ENCODE measurements at places on chromosomes 3 and 15.

DNA sequence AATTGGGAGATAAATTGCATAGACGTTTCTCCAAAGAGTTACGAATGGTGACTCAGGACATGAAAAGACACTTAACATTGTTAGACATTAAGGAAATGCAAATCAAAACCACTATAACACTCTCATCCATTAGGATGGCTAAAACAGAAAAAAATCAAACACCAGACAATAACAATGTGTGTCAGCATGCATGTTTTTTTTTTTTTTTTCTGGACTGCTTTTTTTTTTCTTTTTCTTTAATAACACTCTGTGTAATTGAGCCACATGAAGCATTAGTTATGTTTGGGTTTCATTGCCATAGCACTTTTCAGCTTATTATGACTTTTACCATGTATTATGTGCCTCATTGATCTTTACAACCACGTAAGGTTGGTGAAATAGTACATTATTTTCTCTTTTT, 95.0 kb downstream of the NFKBIZ start:
- DNase-seq = no peak

DNA sequence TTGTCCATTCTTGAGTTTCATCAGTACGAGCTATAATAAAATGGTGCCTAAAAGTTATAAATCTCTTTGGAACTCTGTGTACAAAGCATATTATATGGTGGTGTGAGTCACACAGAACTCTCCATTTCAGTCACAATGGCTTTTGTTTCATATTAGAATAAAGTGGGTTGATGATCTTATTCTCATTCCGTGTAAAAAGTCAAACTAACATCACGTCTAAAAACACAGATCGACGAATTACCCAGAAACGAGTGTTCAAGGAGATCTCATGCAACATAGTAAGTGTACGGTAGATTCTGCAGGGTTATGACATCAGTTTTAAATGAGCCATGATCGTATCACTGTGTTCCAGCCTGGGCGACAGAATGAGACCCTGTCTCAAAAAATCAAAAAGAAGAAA, 122.4 kb downstream of the FOXP1 start:
- no peak for DNase-seq

DNA sequence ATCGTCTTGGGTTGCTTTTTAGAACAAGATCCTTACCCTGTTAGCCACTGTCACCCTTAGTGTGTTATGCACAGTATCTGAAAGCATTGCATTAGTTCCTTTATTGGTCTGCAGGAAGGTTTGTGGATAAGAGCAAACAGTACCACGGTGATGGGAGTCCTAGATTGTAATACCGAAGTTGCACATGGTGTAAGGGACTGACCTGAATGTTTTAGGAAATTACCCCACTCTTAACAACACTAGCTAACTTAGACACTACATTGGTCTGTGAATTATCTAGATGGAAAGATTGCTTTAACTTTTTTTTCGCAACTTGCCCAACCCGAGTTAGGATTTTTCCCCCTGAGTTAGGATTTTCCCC, 1.3 kb downstream of the STT3B start:
- no peak for DNase-seq

DNA sequence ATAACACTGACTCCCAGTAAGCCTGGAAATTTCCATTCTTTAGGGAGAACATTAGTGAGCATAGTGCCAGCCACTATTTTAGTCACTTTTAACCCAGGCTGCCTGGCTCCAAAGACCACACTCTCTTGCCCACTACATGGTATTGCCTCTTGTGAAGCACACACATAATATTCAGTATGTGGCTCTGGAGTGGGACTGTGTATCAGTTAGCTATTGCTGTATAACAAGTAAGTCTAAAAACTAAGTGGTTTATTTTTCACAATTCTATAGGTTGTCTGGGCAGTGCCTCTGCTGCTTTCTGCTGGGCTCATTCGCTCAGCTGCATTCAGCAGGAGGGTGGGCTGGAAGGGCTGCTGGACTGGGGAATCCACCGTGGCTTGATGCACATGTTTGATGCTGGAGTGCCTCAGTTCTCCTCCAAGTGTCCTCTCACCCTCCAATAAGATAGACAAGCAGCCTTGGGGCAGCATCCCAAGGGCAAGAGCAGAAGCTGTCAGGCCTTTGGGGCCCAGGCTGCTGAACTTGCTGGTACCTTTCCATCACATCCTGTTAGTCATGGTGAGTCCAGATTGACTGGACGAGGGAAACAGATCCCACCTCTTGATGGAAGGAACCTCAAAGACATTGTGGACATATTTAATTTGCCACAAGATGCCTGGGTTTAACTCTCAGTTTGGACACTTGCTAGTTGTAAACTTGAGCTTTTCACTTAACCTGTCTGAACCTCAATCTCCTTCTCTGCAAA, 66.6 kb upstream of the TLE3 start:
- no peak for DNase-seq

DNA sequence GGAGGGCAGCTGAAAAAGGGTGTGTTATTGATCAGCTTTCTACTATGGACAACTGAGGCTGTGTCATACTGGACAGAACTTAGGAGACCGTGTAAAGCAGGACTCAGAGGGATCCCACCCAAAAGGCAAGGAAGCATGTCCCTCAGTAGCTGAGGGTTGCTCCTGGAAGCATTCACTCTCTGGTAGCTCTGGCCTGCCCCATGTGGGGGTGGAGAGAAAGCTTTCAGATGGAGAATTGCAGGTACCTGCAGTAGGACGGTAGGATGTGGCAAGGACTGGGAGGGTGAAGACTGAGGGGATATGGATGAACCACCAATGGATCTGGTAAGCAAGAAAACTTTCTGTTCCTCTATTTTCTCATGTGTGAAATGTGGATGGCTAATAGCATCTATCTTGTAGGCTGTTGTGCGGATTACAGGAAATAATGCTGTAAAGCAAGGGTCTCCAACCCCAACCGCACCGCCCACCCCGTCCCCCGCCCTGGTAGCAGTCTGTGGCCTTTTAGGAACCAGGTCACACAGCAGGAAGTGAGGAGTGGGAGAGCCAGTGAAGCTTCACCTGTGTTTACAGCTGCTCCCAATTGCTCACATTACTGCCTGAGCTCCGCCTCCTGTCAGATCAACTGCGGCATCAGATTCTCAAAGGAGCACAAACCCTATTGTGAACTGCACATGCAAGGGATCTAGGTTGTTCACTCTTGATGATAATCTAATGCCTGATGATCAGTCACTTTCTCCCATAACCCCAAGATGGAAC, 157.7 kb upstream of the PROK2 start:
- DNase-seq = no peak
